ENCODE measurements at places on chromosomes 7 and 10.
A peak's percentile ranks its signal among the peaks of the same experiment; 100 is the strongest.

DNA sequence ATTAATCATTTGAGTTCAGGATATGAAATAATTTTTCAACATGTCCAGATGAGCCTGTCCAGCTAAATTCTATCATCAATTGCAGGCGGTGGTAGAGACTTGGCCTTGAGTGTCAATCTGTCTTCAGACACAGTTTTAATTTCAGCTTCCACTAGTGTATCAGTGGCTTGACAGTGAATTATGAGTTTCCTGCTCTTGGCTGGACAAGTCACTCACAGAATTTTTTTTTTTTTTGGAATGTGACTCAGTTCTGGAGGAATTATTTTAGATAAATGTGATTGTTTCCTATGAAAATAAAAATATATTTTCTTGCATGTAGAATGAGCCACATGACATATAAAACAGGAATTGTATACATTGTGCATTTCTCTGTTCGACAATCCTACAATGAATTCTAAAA, 319.9 kb upstream of the AKR1E2 start:
- DNase-seq: no peak

DNA sequence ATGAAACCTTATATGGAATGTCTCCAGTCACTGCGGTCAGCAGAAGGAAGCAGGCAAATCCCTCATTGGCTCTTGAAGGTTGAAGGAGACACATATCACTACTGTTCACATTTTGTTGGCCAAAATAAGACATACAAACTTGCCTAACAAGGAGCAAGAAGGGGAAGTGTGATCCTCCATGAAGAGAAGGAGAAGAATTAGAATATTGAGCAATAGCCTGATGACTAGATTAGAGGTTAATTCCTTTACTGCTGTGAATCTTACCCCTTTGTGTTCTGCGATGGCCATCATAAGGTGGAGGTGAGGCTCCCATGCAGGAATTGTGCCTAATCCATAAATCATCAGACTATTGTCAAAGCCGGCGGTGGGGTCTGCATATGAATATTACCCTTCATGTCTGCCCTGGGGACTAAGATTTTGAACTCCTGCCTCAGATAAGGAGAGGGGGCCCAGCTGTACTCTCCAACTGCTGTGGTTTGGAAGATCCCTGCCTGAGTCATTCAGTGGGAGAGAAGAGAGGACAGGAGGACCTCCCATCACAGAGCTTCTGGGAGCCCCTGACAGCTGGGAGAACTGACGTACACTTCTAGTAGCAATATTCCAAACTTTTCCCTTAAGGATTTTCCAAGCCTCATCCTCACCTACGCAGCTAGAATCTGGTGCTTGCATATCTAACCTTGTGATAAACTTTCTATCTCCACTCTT, 398.5 kb downstream of the REEP3 start:
- no peak for DNase-seq

DNA sequence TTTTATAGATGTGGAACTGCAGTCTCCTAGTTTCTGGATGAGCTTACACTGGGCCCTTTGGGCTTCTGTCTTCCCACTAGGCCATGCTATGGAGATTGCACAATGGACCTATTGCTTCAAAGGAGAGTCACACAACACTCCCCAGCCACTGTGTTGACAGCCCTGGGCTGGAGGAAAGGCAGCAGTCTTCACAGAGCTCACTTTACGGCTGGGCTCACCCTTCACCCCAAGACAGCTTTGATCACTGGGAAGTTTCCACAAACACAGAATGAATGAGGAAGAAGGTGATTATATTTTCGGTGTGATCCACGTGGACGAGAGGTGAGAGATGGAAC, 92.7 kb upstream of the GDF10 start:
- DNase-seq: no peak

DNA sequence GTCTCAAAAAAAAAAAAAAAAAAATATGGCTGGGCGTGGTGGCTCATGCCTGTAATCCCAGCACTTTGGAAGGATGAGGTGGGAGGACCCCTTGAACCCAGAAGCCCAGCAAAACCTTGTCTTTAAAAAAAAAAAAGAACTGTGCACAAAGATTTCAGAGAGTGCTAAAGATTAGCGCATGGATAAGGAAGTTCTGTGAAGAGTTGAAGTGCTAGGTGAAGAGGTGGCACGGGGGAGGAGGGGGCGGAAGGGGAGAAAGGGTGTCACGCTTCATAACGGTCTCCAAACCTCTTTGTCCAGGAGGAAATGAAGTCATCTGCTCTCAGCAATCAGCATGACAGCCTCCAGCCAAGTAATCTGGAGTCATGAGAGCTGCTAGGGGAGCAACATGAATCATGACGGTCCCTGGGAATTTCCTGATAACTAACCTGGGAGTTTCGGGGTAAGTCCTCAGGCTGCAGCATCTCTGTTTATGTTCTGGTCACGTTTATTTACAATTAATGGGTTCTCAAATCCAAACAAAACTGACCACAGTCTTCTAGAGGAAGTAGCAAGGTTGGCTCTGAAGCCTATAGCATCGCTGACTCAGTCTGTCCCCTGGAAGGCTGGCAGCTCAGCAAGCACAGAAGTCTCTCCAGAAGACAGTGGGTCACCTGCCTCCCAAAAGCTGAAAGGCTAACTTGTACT, 1.9 kb upstream of the PLAU start:
- peak; percentile 43 for DNase-seq

GRCh38 chr10:3538291-3538655, 246.7 kb downstream of the KLF6 start:
- DNase-seq: no peak

DNA sequence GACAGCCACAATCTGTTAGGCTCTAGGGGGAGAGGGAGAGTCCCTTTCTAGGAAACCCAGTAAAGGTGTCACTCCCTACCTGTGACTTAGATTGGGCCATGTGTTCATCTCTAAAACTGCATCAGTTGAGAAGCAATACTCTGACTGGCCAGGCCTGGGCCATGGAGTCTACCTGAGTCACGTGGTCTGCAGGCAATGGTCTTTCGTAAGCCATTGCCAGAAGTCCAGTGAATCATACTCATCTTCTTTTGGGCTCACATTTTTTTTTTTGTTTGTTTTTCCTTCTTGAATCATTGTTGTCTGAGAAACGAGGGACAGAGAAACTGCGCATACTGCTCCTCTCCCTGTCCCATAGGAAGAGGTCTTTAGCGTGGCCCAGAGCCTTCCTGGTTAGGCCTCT, 215.6 kb downstream of the CCSER2 start:
- no peak for DNase-seq

- DNase-seq: peak; percentile 86
These were observed 11.8 kb upstream of the CAMK2G start for GRCh38 chr10:73886085-73886529.

GRCh38 chr7:107725138-107725740, 18.7 kb upstream of the CBLL1 start:
- peak; percentile 25 for DNase-seq

DNA sequence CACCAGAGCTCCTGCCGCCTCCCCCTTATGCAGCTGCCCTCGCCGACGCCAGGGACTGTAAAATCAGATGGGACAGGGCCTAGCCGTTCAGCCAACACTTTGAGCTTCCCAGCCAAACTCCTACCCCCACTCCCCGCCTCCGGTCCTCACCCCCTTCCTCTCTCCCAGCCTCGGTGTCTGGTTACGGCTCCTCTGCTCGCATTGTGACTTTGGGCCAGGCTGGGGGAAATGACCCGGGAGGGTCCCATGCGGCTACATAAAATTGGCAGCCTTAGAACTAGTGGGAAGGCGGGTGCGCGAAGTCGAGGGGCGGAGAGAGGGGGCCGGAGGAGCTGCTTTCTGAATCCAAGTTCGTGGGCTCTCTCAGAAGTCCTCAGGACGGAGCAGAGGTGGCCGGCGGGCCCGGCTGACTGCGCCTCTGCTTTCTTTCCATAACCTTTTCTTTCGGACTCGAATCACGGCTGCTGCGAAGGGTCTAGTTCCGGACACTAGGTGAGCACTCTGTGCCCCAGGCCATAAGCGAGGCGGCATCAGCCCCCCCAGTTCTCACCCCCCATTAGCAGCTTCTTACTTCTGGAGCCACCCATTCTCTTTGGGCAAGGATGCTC, at the start of gene KAZALD1:
Gene KAZALD1, plus strand, starts transcription at position 366 of the 608 bp plus-strand sequence. CDS start 604 bp downstream, outside the sequence.
- peak; percentile 56 for DNase-seq

Measured in HEK293T (cell line).